Transverse colon (tissue), 4 donors: ENCODE measurements at places on chromosomes 3 and 15. TPM values are rescaled to one million over a fixed set of nuclear protein-coding genes. Genes with fewer than 3 reads are reported as not detected.

DNA sequence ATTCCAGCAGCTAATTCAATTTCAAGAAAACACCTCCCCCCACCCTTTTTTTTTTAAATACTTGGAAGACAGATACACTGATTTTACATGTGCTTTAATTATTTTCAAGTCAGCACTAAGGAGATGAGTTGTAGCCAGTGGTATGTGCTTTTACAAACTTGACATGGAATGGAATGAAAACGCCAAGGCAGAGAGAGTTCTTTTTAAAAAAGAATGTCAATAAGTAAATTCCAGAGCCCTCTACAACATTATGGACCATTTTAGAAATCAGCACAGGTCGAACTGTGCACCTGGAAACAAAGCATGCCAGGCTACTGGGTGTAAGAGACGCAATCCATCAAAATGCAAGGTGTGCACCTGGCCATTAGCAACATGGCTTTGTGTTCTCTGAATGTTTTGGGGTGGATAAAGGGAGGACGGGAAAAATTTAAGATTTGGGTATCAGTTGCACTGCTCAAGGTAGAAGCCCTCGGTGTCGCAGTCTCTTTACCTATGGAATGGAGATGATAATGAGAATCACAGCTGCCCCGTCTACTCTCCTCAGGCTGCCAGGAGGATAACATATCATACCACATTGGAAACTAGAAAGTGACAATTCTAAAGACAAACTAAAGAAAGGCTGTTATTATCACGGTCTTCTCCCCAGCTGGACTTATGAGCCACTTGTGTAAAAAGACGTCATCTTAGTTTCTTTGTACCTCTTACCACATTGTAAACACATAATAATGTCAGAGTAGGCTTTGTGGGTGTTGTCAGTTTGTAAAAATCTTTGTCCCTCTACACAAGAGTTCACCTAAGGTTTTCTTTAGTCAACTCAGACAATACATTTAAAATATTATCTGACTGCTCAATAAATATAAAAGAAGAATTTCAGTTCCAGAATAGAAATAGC, 107.4 kb upstream of the PRICKLE2 start:
- no peak for DNase-seq

GRCh38 chr3:135851201-135852081, 114.1 kb upstream of the PPP2R3A start:
- no peak for DNase-seq

DNA sequence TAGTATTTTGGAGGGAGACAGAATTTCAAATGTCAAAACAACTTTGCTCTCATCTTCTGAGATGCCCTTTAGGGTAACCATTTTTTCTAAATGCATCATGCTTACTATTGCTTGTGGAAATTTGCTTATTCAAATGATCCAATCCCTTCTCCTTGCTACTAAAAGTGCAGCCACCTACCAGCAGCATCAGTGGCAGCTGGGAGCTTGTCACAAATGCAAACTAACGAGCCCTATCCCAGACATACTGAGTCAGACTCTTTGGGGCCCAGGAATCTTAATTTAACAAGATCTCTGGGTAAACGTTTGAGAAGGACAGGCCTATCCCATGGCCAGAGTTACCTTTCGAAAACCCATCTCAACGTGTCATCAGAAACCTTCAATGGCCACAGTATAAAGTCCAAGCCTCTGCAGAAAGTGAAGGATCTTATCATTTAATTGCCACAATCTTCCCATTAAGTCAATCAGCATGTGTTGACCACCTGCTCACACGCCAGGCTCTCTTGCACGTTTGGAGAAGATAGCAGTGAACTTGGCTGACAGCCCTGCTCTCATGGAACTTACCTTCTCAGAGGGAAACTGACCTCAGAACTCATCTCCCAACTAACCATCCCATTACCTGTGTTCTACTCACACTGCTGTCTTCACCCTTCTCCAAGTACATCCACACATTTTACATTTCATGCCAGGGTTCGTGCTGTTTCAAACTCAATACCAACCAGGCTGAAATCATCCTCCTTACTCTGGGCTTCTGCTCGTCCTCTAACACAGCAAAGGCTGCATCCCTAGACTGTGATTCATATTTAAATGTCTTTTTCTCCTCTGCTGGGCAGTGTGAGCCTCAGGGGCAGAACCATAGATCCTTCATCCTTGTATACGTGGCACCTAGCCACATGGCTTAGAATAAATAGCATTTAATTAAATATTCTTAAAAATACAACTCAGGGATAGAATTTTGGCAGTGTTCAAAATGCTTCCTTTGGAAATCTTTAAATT, 24.8 kb upstream of the VGLL4 start:
- DNase-seq = no peak

GRCh38 chr15:70486012-70486411, 277.3 kb downstream of the UACA start:
- no peak for DNase-seq

- no peak for DNase-seq
Measured at GRCh38 chr3:126758882-126759281, 54.8 kb downstream of the CHCHD6 start.

DNA sequence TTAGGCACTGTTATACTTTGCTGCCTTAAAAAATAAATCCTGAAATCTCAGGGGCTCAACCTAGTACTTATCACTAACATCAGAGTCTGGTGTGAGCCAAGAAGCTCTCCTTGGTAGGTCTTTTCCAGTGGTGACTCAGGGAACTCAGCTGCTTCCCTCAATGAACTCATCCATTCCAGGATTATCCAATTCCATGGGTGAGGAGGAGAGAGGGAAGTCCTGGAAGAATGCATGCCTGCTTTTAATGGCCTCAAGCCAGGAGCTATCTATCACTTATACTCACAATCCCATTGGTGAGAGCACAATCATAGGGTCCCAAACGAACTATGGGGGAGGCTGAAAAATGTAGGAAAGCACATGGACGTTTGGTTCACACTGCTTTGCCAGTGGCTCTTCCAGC, 113.6 kb downstream of the POLR2M start:
- DNase-seq = no peak

DNA sequence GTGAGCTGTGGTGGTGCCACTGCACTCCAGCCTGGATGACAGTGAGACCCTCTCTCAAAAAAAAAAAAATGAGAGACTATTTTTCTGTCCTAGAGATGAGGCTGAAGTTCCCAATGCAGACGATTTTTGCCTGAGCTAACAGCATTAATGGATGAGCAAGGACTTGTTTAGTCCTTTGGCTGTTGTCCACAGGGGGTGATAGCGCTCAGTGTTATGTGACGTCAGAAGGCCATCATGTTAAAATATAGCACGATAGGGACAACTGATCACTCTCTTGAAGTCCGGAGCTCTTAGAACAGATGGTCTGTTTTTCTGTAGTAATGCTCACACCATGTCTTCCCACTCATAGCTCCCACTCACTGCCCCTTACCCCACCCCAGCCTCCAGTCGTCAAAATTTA, 6.8 kb downstream of the TRNT1 start:
- no peak for DNase-seq

GRCh38 chr3:57069503-57069902, 9.0 kb downstream of the SPATA12 start:
- DNase-seq = no peak

DNA sequence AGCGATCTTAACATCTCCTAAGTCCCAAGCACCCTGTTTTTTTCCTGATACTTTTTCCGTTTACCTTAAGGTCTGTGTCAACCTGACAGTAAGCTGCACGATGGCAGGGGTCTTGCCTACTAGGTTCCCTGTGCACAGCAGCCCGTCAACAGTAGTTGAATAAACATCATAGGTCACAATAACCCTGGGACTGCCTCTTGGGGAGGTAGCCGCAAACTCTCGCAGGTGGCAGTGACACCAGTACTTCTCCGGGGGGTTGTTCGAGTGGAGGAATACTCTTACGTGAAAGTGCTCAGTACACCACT, 365 bp upstream of the PDCD6IP start:
- no peak for DNase-seq

- DNase-seq = no peak
Measured at GRCh38 chr3:45914362-45915058, 28.2 kb downstream of the CCR9 start.

DNA sequence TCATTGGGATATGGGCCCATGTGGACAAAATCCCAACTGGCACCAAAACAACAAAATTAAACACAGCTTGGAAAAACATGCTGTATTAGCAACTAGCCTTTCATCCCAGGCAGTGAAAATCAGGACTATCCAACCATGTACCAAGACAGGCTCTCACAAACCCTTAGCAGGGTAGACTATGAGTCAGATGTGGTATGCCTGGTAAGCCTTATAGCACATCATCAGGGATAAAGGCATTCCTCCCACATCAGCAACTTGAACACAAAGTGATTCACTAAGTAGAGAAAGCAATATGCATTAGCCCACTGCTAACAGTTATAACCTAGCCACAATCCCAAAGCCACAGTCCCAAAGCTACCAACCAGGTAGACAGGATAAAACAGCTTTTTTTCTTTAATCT, 8.0 kb downstream of the CEP152 start:
- no peak for DNase-seq

GRCh38 chr3:194617827-194618226, 15.4 kb downstream of the TMEM44 start:
- DNase-seq = no peak

Gene NKTR
- total RNA-seq = 143 TPM

Gene KNG1
- total RNA-seq = not detected

Gene LRRK1
- total RNA-seq = 107 TPM

Gene NRG4
- 5.1 TPM for total RNA-seq

Gene CLEC3B
- 70.7 TPM for total RNA-seq

Gene TMED3
- 47.1 TPM for total RNA-seq

Gene ZNF654
- total RNA-seq = 16.8 TPM

Gene TMEM158
- total RNA-seq = 23.9 TPM

Gene GRK7
- not detected for total RNA-seq

Gene TMEM212
- total RNA-seq = not detected

Gene ROPN1B
- total RNA-seq = not detected
